ENCODE measurements at places on chromosomes 3 and 15. TPM values are rescaled to one million over a fixed set of nuclear protein-coding genes. Genes with fewer than 3 reads are reported as not detected.

GOLGA8B gene
- 37.1 TPM for total RNA-seq

HGD gene
- not detected for total RNA-seq

RPP25 gene
- total RNA-seq: 12.6 TPM

TLNRD1 gene
- total RNA-seq: 19.3 TPM

GOLGA6L7 gene
- not detected for total RNA-seq

KIF15 gene
- 25.8 TPM for total RNA-seq

PLA2G4E gene
- total RNA-seq: not detected

NCEH1 gene
- 2.3 TPM for total RNA-seq

SV2B gene
- 0.07 TPM for total RNA-seq

ITIH4 gene
- 3.4 TPM for total RNA-seq

LEKR1 gene
- 0.22 TPM for total RNA-seq

KLHL40 gene
- not detected for total RNA-seq

B4GALT4 gene
- 46.5 TPM for total RNA-seq

SI gene
- not detected for total RNA-seq

ROPN1 gene
- total RNA-seq: not detected

ASB14 gene
- not detected for total RNA-seq

DPPA2 gene
- 3.1 TPM for total RNA-seq

GOLGA6L9 gene
- total RNA-seq: 3.9 TPM

CERS3 gene
- total RNA-seq: 1.3 TPM

NMB gene
- 12.4 TPM for total RNA-seq

PLA2G4F gene
- total RNA-seq: not detected

ZNF774 gene
- 2.5 TPM for total RNA-seq

SNRPA1 gene
- total RNA-seq: 145 TPM

AKAP13 gene
- total RNA-seq: 47.3 TPM

OXTR gene
- total RNA-seq: 1.7 TPM

STAB1 gene
- 0.90 TPM for total RNA-seq

CNTN3 gene
- 0.29 TPM for total RNA-seq

Measured in H9 (cell line).